Caco-2 (cell line): ENCODE measurements at places on chromosomes 6 and 20. TPM values are rescaled to one million over a fixed set of nuclear protein-coding genes. Genes with fewer than 3 reads are reported as not detected.

GRCh38 chr20:59069026-59069425 lies 26.4 kb upstream of the PRELID3B start:
- no peak overlapping the region for H3K27ac ChIP-seq
- no peak overlapping the region for H3K4me3 ChIP-seq
- DNase-seq: no peak

- no peaks in the 10 kb centered on the region for H3K27me3 ChIP-seq
- peaks cover 26% of the 10 kb centered on the region for H3K4me1 ChIP-seq
- no peak for DNase-seq
- no peaks in the 10 kb centered on the region for H3K36me3 ChIP-seq
Measured at GRCh38 chr6:69894578-69895347, 28.4 kb downstream of the COL19A1 start.

- no peaks in the 10 kb centered on the region for H3K27me3 ChIP-seq
- no peak overlapping the region for H3K27ac ChIP-seq
- no peak for DNase-seq
- no peak overlapping the region for H3K4me3 ChIP-seq
- H3K4me1 ChIP-seq: no peaks in the 10 kb centered on the region
- H3K36me3 ChIP-seq: no peaks in the 10 kb centered on the region
Measured at GRCh38 chr6:17962436-17963031, 24.9 kb downstream of the KIF13A start.

QKI gene
- 117 and 134 TPM in 2 replicates for total RNA-seq

DNA sequence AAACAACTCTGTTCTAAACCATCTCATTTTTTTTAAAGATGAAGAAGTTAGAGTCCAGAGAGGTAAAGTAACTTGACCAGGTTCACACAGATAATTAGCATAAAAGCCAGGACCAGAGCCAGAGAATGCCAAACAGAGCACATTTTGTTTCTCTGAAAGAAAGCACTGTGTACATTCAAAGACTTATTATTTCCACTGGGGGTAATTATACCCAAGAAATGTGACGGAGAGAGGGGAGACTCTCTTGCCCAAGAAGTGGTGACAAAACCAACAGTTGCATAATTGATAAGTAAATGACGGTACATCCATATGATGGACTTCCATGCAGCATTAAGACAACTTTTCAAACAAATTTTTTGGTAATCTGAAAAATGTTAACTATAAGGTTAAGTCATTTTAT lies 111.6 kb downstream of the RTN4IP1 start:
- H3K4me3 ChIP-seq: no peak overlapping the region
- no peaks in the 10 kb centered on the region; the same call in 1 of the 2 replicates for H3K36me3 ChIP-seq
- DNase-seq: no peak
- H3K4me1 ChIP-seq: no peaks in the 10 kb centered on the region

DNA sequence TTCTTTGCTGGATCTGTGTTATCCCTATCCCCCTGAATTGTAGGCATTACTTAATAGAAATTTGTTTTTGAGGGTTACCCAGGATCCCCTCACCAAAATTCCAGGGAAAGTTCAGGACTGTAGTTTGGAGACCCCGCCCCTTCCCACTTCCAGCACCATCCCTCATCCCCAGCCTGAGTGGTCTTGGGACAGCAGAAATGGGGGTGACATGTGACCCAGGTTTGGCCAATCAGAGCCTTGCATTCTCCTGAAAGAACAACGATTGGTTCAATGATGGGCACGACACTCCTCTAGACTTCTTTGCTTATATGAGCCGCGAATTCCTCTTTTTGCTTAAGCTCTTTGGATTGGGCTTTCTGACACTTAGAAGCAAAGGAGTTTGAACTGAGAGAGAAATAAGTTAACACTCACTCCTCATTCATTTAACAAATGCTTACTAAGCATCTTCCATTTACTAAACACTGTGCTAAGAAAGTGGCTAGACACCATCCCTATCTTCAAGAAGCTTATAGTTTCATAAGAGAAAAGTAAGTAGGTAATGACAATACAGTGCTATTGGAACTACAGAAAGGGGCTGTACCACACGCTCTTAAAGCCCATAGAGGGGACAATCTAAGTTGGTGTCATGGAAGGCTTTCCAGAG lies 24.9 kb upstream of the PAQR8 start:
- no peak for DNase-seq
- H3K4me1 ChIP-seq: peaks cover 42% of the 10 kb centered on the region
- H3K27ac ChIP-seq: peak overlapping the region; percentile 14
